ENCODE measurements at places on chromosomes 4 and X.

DNA sequence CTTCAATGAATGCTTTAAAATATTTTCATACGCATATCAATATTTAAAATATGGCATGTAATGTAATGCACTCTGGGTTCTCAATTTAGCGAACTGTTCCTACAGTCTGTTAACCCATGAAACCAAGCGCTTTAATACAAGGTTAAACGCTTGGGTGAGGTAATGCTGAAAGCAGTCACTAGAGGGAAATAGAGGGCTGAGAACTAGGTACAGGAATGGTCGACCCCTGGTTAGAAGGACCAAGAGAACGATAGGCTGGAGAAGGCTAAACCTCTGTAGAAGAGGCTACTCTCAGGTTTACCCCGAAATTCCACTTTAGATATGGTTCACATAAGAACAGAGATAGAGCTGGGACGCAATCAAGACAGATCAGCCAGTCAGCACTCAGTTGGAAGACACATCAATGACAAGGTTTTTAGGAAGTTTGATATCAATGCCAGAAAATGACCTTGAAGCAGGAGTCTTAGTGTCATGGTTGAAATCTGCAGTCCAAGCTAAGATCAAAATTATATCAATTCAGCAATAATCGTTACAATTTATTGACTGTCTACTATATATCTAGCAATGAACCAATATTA, 26.9 kb downstream of the ARSJ start:
- peak; percentile 17 for DNase-seq

DNA sequence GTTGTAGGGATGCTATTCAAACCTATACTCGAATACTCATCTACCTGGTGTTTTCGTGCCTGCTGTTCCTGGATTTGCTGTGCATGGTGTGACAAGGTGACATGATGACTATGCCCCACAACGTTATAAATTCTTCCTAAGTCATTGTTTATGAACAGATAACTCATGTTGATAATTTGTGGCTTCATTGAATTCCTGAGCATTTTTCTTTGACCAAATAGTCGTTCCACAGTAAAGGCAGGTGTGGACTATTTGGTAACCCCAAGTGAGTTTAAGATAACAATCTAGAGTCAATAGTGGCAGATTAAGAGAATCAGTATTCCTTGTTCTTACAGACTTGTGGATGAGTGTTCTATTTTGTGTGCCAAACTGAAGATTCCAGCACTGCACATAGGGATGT, 59.9 kb downstream of the SNX25 start:
- no peak for DNase-seq

DNA sequence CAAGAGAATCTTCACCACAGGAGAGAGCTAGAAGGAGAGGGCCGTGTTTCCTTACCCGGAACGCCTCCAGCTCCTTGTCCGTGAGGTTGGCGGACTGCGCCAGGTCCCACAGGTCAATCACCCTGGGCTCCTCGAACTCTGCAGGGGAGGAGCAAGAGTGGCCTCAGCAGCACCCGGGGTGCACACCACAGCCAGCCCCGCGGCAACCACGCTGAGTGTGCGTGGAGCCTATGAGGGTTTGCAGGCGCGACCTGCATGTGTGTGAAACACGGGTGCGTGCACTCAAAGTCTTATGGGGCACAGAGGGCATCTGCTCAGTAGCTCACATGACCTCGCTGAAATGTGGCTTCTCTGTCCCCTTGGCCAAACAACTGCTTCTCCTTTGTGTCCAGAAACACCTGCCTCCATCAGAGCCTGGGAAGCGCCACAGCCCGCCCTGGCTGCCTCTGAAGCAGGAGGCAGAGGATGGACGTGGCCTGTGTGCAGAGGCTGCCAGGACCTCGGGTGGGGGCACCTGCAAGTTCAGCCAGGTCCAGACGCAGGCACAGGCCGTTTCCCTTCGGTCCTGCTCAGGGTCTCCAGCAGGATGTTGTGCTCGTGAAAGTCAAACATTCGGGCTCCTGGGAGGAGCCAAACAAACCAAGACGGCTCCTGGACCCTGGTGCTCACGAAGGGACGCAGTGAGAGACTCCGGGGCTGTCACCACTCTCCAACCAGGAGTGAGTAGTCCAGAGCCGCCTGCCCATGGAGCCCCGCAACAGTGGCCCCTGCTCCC, 16.0 kb downstream of the LRPAP1 start:
- no peak for DNase-seq

- peak; percentile 82 for DNase-seq
Measured at GRCh38 chr4:128635141-128635954, 174.2 kb upstream of the JADE1 start.

- peak; percentile 10 for DNase-seq
Measured at GRCh38 chr4:186472948-186473347, 82.4 kb downstream of the MTNR1A start.

DNA sequence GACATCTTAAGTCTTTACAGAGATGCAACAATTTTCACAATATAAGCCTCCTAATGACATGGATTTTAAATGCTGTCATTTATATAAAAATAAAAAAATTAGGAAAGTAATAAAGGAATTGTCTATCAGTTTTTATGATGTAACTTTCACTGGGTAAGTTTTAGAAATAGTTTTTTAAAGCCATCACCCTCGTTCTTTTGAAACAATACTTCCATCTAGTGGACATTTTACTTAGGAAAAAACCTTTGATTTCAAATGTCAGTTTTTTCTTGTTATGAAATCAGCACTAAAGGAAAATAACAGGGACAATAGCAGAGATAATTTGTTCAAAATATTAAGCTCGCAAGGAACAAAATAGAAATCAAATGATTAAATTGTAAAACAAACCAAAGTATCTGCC, 24.3 kb upstream of the NDNF start:
- DNase-seq: peak; percentile 51

GRCh38 chr4:174274436-174274835, 9.0 kb downstream of the FBXO8 start:
- DNase-seq: no peak

- no peak for DNase-seq
Measured at GRCh38 chrX:109472939-109473735, 8.7 kb downstream of the GUCY2F start.

DNA sequence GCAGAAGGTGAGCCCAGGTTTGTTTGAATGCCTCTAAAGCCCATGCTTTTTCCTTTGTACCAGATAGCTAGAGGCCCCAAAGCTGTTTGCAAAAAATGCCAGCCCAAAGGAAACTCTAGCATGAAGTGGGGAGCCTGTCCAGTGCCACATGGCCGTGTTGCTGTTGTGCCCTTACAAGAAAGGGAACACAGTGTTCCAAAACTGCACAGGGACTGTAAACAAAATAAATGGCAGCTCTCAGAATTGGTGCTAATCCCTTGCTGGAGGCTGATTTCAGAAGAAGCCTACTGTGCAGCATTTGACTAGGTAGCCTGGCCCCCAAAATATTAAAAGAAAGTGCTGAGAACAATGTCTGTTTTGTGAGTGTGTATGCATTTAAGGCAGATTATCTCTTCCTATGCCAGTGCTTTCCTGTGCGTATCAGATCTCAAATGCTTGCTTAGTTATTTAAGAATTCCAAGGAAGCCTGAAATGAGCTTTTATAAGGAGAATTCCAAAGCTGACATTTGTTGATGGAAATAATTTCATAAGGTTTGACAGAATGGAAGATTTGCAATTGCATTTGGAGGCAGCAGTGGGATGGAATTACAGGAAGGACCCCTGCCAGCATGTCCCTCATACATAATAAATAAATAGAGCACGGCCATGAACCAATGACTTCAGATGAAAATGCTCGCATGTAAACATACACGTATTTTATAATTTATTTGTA, 115.7 kb downstream of the IRF2 start:
- no peak for DNase-seq

GRCh38 chrX:41923978-41924683, 777 bp upstream of the CASK start:
- DNase-seq: peak; percentile 64

- DNase-seq: no peak
Measured at GRCh38 chr4:25694466-25694865, 38.8 kb downstream of the SLC34A2 start.

GRCh38 chrX:13966793-13967125, 62.9 kb downstream of the GEMIN8 start:
- DNase-seq: no peak

- DNase-seq: no peak
Measured at GRCh38 chr4:105106426-105106825, 40.2 kb upstream of the TET2 start.

- DNase-seq: no peak
Measured at GRCh38 chr4:2805712-2806389, 13.0 kb downstream of the SH3BP2 start.

- no peak for DNase-seq
Measured at GRCh38 chr4:92215476-92215875, 88.3 kb upstream of the GRID2 start.

DNA sequence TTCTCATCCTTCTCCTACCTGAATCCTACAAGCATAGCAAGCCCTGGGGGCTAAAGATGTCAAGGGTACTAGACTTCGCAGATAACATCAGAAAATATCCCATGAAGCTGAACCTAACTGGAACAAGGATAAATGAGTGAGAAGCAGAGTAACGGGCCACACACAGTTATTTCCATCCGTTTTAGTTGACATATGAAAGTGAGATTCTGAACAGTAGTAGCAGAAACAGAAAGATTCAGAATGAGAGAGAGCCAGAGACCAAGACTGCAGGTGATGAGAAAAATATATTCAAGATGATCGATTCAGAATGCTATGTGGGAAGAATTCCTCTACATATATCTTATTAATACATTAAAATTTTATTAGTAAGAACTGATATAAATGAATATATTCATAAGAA, 165.1 kb downstream of the TSPAN5 start:
- no peak for DNase-seq

DNA sequence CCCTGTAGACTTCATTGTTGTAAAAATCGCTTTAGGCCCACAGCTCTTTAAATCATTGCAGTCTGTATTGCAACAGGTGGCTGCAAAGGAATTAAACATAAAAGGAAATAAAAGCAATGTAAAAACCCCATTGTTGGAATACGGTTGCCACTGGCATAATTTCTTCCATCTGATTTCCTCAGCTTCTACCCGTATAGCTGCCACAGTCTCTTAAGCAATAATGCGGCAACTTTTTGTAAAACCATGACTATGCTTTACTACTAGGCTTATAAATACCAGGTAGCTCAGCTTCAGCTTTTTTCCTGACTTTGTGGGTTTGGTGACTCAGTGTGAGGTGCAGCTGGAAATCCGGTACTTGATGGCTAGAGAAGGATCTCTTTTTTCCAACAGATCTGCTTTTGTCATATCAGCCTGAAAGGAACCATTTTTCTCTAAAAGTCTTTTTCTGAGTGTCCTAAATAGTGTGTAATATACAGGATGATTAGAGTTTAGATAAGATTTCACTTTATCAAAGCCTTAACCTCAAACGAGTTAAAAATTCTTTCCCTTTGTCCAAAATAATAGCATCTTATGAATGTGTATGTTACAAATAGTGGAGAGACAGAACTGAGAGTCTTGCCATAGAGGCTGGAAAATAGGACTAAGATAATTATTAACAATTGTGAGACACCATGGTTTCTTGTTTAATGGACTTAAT, 268.0 kb downstream of the ADGRL3 start:
- DNase-seq: no peak

DNA sequence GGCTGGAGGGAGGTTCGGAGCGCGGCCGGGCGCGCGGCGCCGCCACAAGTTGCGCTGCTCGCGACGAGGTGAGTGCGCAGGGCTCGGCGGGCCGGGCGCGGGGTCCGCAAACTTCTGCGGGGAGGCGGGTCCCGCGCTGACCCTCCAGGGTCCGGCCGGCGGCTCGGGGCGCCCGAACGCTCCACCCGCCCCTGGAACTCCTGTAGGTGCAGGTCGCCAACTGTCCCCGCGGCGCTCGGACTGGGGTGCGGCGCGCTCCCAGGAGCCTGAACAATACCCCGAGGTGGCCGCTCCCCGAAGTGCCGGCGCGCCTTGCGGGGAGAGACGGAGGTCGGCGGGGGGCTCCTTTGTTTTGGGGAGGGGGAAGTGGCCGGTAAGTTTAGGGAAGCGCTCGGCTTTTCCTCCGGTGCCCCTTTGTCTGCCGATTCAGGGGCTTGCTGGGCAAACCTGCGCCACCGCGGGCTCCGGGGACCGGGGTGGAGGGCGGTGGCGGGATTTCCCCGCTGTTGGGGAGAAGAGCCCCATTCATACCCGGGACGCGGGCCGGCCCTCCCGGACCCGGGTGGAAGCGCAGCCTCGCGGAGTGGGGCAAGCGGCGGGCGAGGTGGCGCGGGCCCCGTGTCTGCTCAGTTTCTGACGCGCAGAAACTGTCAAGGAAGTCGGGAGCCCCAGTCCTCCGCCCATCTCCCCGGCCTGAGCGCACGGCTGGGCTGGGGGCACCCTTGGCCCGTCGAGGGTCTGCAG, 694 bp downstream of the TBL1X start:
- DNase-seq: no peak

- DNase-seq: no peak
Measured at GRCh38 chr4:19791422-19792123, 460.1 kb upstream of the SLIT2 start.

DNA sequence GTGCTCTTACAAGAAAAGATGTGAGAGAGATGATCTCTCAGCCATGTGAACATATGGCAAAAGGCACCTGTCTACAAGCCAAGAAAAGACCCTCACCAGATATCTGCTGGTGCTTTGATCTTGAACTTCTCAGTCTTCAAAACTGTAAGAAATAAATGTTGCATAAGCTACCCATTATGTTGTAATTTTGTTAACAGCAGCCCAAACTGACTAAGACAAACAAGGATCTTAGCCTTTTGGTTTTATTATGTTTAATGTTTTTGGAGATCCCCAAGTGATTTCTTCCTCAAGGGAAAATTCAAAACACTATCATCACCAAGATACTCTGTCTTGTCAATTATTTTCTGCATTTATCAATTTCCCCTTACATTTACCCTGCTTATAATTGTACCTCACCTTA, 21.8 kb upstream of the CCNI start:
- DNase-seq: no peak

DNA sequence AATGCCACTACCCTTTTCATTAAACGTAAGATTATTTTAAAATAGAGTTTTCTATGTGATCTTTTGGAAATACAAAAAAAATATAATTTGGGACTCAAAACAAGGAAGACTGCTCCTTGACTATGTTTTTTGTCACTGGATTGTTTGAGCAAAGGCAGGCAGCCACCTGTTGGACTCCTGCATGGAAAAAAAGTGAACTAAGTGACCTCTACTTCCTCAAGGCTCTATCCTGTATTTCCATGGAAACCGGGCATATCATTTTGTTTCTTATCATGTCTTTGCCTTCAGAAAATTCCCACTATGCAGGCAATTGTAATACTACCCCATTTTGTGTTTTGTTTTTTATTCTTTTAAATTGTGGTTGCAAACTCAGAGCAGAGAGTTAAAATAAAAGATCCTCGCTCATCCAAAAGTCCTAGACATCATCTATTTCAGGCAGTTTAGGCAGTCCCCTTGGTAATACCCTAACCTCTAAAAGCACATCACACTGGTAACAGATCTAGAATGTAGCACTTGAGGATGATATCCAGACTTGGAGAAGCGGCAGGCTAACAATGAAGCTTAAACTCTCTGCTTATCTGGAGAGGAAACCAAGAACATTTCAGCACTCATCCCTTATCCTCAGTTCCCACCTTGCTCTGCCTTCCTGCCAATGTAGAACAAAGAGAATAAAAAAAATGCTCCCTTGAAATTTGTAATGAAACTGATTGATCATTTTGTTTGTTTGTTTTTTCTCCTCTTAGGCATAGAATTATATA, 165.7 kb downstream of the BANK1 start:
- DNase-seq: no peak

GRCh38 chrX:55056820-55057674, 17.8 kb upstream of the PAGE2B start:
- no peak for DNase-seq

- DNase-seq: peak; percentile 73
Measured at GRCh38 chrX:102515975-102516941, at the start of gene TMSB15A. TSS of gene TMSB15A (minus strand) at chrX:102516739.
